GM04503 (cell line): ENCODE measurements at places on chromosomes 16 and 17.

DNA sequence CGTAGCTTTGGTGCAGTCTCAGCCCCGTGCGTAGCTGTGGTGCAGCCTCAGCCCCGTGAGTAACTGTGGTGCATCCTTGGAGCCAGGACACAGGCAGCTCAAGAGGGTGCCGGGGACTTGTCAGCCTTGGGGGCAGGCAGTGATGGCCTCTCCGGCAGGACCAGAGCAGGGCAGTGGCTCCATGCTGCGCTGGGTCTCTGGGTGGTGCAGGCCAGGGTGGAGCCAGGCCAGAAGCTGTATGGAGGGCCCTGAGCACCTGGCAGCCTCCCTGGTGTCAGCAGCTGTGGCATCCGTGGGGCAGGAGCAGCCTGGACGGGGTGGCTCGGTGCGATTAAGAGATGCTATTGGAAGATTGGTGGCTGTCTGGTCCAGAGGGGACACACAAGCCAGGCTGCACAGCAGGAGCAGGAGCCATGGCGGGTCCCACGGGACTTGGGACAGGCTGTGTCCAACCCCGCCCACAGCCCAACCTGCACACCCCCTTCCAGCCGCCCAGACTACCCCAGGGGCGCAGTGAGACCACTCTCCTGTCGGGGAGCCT, 28.3 kb upstream of the CDH15 start:
- DNase-seq: no peak

- no peak for DNase-seq
Observed at GRCh38 chr17:61511480-61512182, 59.4 kb downstream of the TBX4 start.

GRCh38 chr16:22677024-22677830, 136.7 kb upstream of the HS3ST2 start:
- DNase-seq: no peak

DNA sequence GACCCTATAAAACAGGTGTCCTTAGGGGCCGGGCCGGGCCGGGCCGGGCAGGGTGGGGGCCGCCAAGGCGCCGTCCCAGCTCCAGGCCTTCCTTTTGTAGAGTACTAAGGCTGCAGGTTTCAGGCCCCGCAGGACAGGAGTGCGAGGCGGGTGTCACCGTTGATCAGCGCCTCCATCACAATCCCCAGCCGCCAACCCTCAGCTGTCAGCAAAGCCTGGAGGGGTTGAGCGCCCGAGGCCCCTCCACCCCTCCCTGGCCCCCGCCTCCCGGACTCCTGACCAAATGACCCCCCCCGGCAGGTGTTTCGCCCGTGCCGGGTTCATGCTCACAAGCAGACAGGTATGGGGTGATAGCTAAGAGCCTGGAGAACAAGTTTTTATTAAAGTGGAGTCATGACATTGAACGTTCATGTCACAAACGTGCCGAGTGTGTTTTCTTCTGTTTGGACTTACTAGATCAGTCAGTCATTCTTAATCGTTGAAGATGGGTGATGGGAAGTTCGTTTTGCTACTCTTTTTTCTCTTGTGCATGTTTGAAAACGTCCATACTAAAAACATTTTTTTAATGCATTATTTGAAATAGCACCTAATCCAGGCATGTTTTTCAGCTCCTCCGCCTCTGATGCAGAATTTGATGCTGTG, 534 bp downstream of the ARL2BP start:
- DNase-seq: no peak

DNA sequence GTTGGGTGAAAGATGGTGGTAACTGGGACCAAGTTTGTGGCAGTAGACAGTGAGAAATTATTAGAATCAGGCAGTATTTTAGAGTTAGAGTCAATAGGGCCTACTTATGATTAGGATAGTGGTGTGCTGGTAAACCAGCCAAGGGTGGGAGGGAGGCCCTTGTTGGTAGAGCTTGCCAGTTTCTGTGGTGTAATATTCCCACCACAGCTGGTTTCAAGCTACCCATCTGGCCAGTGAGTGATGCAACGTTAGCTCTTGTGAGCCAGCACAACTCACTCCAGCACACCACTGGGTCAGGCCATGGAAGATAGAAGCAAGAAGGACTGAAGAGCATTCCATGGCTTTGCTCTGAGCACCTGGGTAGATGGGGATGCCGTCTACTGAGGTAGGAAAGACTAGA, 34.9 kb downstream of the GNAO1 start:
- no peak for DNase-seq

GRCh38 chr16:14354561-14355351, 275.3 kb downstream of the PARN start:
- no peak for DNase-seq

DNA sequence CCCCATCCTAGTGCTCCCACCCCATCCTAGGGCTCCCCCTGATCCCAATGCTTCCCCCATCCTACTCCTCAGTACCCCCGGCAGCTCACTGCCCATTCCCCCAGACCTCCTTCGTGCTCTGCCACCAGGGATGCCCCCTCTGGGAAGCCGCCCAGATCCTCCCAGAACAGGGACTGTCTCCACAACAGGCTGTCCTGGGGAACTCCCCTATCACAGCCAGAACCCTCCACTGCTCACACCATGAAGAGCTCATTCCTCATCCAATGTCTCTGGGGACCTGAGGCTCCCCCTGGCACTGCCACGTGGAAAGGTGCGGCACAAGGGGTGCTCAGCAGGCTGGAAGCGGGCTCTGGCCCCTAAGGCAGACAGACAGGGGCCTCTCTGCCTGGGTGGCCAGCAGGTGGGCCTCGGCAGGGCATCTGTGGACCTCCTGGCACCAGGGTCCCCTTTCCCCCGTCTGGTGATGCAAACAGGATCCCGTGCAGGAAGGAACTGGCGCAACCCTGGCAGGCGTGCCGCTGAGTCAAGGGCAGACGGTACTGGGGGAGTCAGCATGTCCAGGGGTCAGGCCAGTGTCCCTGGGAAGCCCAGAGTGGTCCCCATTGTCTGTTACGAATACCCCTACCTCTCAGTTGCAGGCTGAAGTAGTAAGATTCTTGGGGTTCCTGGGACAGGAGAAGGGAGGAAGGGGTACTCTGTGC, 14.8 kb upstream of the PVALEF start:
- DNase-seq: no peak

DNA sequence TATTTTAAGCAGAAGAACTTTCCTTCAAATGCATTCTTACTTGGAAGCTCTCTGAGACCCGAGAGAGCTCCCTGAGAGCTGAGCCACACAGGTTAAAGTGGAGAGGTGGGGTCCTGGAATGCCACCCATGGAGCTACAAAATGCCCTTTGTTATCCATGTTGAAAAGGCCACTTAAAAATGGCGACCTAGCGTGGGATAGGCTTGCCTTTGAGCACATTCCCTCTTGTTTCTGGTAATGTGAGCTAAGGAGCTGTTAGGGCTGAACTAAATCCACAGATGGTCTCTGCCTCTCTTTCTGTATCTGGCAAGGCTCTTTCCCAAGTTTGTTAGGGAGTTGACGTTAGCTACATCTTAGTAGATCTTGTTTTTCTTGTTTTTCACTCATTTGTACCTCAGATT, 171.6 kb downstream of the SNX29 start:
- no peak for DNase-seq

- DNase-seq: no peak
Observed at GRCh38 chr17:47203984-47204721, 5.0 kb upstream of the MYL4 start.

- DNase-seq: no peak
Observed at GRCh38 chr17:42781639-42782165, 1.3 kb downstream of the WNK4 start.

DNA sequence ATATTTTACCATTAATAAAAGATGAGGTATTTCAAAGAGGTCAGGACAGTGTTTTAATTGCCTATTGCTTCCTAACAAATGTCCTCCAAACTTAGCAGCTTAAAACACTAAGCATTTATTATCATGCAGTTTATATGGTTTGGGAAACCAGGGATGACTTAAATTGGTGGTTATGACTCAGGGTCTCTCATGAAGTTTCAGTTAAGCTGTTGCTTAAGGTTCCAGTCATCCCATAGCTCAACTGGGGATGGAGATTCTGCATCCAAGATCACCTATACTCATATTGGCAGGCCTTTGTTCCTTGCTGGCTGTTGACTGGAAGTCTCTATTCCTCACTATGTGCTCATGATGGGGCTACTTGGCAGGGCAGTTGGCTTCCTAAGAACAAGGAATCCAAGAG, 1329.9 kb upstream of the GOT2 start:
- DNase-seq: no peak

GRCh38 chr16:80174416-80174815, 366.4 kb upstream of the DYNLRB2 start:
- DNase-seq: peak; percentile 88

DNA sequence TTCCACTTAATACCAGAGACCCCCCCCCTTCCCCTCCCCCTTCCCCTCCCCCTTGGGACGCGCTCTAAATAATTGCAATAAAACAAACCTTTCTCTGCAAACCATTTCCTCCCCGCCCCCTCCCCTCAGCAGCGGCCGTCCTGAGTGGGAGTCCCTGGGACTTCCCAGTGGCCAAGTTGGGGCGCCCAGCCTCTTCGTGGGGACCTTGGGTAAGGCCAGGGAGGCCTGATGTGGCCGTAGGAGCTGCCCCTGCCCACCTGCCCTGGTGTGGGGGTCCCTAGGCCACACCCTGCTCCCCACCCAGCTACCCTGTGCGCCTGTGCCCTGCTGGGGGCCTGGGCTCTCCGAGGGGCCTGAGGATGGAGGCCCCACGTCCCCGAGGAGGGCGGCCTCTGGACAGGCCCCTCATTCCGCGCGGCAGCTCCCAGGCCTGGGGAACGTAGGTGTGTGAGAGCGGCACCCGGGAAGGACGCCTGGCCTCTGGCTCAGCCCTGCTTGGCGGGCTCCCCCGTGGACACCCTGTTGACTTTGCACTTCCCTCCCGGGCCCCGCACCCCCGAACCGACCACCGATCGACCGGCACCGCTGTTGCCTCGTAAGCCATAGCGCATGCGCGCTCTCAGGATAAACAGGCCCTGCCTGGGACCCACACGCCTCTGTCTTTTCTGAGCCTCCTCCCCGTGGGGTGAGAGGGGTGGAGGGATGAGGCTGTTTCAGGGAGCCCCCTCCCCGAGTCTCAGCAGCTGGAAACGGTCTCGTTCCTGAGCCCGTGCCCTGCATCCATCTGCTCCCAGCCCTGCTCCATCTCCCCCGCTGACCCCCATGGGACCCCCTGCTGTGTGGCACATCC, 9.0 kb downstream of the NTHL1 start:
- no peak for DNase-seq

DNA sequence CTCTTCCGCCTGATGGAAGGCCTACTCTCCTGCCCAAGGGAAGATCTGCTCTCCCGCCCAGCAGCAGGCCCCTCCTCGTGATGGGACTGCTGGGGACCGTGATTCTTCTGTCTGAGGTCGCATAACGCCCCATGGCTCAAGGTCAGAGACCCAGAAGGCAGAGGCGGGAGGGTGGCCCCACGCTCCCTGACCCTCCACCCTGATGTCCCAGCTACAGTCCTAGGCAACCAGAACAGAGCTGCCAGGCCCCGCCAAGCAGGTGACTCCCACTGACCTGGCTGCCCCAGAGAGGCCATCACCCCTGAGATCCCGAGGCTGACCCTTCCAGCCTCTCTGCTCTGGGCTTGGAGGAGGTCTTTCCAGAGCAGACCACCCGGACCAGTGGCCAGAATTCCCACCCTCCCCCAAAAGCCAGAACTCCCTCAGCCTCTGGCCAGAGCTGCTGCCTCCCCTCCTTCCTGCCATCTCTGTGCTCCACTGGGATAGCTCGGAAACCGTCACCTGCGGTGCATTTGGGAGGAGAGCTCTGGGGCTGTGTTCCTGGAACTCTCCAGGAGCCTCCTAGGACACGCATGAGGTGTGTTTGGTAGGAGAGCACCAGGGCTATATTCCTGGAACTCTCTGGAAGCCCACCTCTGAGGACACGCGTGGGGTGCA, 7.3 kb downstream of the ENPP7 start:
- no peak for DNase-seq

DNA sequence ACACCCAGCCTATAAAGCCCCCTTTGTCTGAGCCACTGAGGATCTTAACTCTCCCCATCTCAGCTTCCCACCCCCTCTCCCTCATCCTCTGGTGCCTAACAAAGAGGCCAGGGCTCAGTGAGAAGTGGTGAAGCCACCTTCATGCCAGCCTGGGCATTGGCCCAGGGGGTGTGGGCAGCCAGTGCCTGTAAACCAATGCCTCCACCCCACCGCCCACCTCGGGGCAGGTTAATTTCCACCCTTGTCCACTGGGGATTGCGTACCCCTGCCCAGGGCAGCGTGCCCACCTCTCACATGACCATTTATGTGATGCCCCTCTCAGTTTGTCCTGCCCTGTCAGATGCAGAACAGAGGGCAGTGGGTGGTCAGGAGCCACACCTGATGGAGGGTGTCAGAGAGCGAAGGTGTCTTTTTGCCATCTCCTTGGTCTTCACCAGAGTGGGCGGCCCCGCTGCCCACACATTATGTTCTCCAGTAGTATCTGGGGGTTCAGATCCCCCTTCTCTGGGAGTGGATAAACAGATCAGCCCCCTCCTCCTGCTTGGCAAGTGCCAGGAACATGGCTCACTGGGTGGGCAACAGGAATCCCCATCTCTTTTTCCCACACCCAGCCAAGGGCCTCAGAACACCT, 10.1 kb upstream of the ARHGAP23 start:
- no peak for DNase-seq

DNA sequence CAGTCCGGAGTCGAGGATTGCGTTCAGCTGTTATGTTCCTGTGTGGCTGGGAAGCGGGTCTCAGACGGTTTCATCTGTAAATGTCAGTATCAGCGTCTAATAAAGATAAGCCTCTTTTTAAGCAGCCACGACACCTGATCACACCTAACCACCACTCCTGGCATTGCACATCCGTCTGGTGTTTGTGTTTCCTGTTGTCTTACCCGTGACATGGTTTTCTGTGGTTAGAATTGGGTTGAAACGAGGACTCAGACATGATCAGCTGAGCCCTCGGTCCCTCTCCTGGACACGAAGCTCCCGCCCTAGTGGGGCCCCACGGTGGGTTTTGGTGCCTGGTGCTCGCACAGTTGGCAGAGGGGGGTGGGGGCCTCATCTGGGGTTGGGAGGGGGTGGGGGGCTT, 18.3 kb downstream of the CPNE7 start:
- DNase-seq: no peak
